Stimulated activated CD8-positive, alpha-beta memory T cell treated with anti-CD3 and anti-CD28 coated beads, Interleukin-4, amount 100 ng/mL, for 4 hours (primary cell): ENCODE measurements at places on chromosomes 6 and 20.
A peak's percentile ranks its signal among the peaks of the same experiment; 100 is the strongest.

- DNase-seq, result no peak
These were observed 42.8 kb upstream of the SLC23A2 start for GRCh38 chr20:5044075-5044620.

GRCh38 chr20:37955511-37955910, 52.6 kb downstream of the VSTM2L start:
- DNase-seq, result no peak

DNA sequence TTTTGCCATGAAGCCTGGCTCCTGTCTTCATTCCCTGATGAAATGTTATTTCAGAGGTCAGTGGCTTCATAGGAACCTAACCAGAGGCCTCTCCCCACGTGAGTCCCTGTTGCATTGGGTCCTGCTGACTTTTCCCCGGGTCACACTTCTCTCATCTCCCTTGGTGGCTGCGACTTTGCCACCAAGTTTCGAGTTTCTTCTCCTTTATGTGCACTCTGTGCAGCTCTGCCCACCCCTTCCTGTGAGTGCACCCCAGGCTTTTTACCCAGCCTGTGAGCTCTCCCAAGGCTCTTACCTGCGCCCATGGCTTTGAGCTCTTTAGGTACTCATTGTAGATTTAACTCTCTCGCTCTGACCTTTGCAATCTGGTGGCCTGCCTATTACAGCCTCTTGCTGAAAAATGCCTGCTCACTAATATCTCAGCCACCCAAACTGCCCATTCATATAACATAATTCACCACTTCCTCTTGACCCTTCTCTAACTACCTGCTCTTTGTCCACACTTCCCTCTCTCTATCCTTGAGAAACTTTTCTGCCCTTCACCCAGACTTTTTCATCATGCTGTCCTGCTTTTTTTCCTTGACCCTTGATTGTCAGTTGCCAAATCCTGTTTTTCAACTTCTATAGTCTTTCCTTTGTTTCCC, 105.9 kb downstream of the SASH1 start:
- no peak for DNase-seq

DNA sequence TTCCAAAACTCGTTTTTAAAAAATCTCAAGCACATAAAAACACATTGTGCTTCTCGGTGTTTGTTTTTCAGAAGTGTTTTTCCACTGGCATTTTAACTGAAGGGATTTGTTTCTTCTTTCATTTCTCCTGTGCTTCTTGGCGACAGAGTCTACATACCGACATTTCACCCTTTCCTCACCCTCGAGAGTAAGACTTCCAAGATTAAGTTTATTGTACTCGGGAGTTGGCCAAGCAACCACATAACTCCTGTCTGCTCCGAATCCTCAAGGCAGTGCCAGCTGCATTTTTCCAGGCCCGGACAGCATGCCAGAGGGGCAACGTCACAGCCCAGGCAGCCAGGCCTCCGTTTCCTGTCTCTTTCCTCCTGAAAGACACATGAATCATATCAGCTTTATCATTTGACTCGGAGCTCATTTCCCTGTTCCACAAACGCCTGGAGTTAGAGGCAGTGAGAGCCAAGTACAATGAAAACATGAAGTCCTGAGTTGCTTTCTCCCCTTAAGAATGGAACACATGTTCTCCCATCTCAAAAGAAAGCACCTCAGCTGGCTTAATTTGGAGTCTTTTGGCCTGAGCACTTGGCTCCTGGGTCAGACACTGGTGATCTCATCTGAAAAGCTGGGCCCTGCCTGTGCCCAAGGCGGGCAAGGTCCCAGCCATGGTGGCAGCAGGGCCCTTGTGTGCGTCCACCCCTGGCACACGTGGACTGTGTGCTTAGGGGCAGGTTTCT, 23.2 kb upstream of the FAM50B start:
- DNase-seq, result no peak

DNA sequence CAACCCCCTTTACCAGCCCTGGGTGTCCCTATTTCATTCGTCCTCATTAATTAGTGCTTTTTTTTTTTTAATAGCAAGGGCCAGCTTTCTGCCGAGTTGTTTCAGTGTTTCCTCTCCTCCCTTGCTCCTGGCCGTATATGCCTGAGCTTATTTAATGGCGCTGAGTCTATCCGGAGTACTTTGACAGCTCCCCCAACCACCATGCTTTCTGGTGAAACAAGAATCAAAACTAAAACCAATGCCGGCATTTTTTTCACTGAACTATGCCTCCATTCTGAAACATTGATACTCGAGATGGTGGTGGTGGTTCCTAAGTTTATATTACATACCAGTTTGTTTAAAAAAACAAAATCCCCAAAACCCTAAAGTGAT, 1.2 kb downstream of the DCBLD1 start:
- DNase-seq, result no peak

GRCh38 chr20:57080796-57081195, 185.6 kb downstream of the BMP7 start:
- no peak for DNase-seq

- no peak for DNase-seq
These were observed 33.0 kb upstream of the PTCHD4 start for GRCh38 chr6:48144021-48144420.

DNA sequence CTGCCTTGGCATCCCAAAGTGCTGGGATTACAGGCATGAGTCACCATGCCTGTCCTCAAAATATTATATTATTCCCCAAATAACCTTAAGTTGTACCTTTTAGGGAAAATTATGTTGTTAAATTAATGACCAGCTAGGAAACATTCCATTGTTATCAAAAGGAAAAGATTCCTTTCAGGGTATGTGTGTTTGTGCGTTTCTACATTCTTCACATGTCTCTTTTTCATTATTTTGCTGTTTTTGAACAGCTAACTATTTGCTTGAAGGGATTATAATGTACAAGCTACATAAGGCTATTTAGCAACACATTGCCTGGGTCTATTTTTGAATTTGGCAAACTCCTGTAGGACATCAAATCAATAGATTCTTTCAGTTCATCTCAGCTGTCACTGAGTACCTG, 57.1 kb downstream of the GJA1 start:
- no peak for DNase-seq

GRCh38 chr6:7745942-7746341, 20.0 kb downstream of the BMP6 start:
- DNase-seq, result no peak

DNA sequence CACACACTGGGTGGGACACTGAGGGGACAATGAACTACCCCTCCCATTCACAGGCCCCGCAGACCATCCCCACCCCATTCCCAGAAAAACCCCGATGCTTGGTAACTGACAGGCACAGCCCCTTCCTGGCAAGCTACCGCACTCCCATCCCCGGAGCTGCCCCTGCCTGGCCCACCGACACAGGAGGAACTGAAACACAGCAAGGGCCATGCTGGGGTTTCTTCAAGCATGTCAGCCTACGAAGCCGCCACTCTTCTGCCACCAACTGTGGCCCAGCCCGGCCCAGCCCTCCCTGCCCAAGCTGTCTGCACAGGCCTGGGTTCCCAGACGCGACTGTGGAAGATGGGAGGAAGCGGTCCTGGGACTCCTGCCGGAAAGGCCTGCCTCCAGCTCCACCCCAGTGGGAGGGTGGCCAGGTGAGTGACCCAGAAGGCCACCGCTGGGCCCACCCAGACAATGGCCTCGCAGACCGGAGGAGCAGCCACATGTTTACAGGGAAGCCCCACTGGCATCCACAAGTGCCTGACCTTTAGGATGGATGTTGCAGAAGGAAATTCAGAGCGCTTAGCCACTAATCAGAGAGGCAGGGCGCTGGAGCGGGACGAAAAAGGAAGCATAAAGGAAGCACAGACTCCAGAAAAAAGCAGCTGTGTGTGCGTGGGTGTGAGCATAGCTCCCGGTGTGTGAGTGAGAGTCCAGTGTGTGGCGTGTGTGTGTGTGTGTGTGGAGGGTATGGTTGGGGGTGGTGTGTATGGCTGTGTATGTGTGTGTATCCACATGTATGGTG, 91.6 kb downstream of the PRND start:
- DNase-seq, result no peak

DNA sequence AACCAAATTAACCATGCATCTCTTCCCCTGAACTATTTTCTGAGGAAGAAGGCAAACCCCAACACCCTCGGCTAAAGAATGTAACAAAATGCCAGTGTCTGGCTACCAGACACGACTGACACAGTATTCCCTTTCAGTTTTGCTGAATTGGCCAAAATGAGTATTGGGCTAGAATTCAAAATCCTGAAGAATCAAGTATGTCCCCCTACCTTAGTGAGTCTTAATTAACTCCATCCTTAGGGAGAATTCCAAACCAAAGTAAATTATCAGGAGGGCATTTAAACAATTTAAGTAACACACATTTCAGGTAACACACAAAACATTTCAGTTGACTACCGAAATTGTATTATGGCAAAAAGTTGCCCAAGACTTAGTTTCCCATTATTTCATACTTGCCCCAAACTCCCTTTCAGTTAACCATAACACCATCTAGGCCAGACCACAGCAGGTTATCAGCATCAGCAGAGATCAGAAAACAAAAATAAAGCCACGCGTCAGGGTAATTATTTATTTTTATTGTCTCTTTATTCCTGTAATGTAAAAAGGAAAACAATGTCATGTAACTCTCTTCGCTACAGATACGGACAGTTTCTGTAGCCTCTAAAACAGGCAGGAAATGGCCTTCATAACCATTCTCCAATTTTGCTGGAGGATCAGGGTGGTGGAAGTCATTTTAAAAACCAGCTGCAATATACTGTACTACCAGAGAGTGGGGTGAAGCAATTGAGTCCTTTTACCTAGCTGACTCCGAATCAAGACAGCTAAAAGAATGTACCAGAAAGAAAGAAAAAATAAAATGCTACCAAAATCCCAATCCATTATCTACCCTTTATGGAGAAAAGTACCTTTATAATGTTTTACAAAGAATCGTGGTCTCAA, 1.9 kb downstream of the SNX5 start:
- DNase-seq, result no peak

DNA sequence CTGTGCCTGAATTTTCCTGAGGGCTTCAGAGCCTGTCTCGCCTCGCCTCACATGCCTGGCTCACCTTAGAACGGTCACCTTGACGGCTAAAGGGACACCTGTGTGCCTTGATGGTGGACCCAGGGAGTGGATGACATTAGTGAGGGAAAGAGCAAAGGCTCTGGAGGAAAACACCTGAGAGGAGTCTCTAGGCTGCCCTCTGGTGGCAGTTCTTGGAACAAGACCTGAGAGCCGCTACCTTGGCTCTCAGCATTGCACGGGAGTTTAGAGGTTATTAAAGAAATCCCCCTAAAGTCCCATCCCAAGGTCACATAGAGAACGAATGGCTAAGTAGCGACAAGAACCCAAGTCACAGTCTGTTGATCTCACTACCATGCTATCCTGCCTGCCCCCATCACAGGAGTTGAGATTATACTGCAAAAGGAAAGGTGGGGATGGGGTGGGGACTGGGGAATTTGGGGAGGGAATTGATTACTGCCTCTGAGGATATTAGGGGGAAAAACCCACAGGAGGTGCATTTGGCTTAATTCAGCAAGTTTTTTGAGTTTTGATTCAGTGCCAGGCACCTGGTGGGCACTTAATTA, 7.9 kb upstream of the CDSN start:
- peak; percentile 46 for DNase-seq

DNA sequence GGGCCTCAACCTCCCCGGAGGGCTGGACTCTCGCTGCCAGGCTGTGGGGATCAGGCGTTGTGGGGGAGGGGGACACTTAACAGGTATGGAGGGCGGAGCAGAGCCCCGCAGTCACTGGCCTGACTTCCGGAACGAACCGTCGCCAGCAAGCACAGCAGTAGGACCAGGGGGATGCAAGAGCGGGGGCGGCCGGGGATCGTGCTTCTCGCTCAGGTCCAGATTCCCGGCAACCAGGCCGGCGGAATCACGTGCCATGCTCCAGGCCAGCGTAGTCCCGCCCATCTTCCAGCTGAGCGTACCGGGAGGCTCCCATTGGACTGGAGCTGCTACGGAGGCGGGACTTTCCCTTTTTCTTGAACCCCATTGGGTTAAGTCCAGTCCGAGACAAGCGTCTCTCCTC, 10.0 kb upstream of the POU5F1 start:
- DNase-seq, result no peak

GRCh38 chr6:166955121-166955864, 1.1 kb downstream of the RNASET2 start:
- DNase-seq, result no peak

- no peak for DNase-seq
These were observed 125.5 kb downstream of the ELOVL4 start for GRCh38 chr6:79821859-79822258.

DNA sequence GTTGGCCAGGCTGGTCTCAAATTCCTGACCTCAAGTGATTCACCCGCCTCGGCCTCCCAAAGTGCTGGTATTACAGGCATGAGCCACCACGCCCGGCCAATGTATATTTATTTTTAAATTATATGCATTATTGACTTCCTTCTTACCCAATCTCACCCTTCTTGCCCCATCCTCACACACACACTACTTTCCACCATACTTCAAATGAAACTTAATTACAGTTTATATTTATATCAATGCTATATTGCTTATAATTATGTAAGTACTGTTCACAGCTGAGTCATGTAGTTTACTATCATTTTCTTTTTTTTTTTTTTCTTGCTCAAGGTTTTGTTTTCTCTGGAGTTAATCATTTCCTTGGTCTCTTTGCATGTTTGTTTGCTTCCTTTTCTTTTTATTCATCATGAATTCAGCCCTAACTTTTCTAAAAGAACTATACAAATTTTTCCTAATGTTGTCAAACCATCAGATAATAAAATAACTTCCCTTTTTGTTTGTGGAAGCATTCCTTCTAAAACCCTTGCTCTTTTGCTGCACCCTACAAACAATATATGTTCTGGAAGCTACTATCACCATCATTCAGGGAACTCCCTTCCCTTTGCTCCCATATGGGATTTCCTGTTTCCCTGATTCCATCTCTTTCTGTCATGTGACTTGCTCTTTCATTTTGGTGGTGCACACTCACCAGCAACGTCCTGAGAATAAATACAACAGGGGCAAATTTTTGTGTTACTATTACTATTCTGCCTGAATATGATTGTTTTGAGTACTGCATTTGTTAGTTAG, 201.7 kb upstream of the SASH1 start:
- DNase-seq, result no peak

DNA sequence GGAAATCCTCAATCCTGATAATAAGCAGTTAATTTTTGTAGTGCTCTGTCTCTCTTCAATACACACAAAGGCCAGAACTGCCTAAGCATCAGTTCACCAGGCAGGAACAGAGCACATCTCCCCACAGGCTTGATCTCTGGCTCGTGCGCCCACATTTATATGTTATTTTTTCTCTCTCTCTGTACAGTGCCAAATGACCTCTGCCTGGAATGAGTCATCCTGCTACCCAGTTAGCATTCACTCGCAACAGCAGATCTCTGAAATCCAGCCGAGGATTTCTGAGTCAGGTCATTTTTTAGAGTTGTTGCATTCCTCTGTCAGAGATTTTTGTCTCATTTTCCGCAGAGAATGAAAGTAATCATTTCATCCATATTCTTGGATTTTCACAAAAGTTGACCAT, 107.1 kb downstream of the COL12A1 start:
- no peak for DNase-seq

- DNase-seq, result peak; percentile 40
These were observed 70.7 kb upstream of the PRSS16 start for GRCh38 chr6:27176523-27177484.

- DNase-seq, result no peak
These were observed 30.2 kb upstream of the SGK1 start for GRCh38 chr6:134347885-134348805.
